ENCODE measurements at places on chromosomes 4 and X.
A peak's percentile ranks its signal among the peaks of the same experiment; 100 is the strongest.

DNA sequence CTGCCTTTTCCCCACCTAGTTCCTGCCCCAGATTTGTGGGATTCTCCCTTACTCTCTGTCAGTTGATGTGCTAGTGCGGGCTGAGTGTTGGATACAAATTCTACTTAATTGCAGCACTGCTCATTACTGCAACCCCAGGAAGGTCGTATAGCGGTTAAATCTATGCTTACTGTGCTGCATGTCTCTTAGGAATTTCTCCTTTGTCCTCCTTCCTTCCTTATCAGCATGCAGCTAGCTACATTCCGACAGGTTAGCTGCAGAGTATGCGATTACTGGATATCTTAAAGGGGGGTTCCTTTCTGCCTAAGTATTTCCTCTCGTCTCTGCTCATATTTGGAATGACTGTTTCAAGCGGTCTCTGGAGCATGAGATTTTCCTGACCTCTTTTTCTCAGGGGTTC, 662.8 kb downstream of the TLL1 start:
- no peak for DNase-seq

DNA sequence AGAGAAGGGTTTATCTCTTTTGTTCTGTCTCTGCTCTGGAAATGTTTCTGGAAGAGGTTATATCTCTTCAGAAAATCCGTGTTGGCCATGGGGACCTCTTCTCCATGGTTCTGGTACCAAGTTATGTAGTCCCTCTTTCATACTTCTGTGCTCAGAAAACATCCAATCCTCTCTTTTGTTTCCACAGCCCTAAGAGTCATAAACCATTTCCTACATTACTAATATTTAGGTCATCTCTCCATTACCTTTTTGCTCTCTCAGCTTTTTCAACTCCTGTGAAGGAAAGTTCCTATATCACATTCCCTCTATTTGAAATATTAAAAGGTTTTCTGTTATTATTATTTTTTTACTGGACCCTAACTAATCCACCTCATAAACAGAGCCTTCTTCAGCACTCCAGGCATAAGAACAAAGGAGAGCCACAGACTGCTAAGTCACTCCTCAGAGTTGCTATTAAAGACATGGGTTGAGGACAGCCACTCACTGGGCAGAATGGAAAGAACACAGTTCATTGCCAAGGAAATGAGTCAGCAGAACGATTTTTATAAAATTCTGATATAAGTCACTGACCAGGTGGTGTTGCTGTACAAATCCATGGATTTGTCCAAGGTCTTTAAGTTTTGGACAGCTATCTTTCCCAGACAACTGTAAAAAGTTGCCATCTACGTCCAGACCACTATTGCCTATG, 122.4 kb upstream of the NPY2R start:
- DNase-seq: peak; percentile 75

DNA sequence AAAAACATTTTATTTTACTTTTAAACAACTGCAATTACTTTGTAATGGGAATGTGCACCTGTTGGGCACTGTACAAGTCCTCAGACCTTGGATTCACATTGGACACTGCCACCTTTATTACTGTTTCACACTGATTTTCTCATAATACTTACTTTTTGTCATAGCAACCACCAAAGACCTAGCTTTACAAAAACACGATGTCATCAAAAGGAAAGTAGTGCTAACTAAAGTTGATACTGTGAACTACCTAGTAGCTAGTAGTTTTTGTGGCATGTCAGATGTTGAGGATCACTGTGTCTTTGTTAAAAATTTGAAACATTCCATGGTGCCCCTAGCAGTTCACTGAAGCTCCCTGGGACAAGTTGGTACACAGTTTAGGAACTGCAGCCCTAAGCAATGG, 62.9 kb upstream of the HOPX start:
- no peak for DNase-seq

- no peak for DNase-seq
Measured at GRCh38 chr4:45294464-45294863, 568.1 kb upstream of the GNPDA2 start.

- DNase-seq: no peak
Measured at GRCh38 chr4:151694961-151695720, 65.7 kb downstream of the GATB start.

All from astrocyte of the spinal cord (primary cell).